ENCODE measurements at places on chromosomes 5 and 9. TPM values are rescaled to one million over a fixed set of nuclear protein-coding genes. Genes with fewer than 3 reads are reported as not detected.

DNA sequence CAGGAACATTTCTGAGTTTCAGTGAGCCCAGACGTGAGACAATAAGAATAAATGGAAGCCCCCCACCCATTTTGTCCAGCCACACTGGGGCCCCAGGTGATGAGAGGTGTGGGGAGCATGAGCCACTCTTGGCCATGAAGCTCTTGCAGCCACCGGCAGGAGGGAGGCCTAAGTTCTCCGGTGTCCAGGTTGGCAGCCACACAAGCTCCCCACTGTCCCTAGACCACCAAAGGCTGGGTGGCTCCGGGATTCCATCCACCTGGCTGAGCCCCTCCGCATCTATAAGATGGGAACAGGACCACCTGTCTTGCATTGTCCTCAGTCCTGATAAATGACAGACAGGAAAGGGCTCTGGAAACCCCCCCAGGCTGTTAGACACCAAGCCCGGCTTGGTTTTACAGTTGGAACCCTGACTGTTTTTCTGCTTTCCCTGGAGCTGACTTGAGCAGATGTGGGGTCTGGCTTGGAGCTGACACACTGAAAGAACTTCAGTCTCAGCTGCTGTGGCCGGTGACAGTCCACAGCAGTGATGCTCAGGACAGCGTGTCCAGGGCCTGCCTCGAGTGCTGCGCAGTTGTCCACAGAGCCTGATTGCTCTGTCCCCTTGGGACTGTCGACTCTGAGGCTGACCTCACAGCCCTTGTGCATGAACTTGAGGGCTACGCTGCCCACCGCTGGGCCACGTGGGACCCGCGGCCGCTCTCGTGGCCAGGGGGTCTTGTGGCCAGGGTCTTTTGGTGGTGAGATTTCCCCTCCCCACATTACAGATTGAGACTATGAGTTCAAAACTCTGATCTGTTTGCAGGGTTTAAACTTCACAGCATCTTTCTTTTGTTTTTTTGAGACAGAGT lies 74.8 kb downstream of the PSMB7 start:
- no peak for DNase-seq

- DNase-seq = no peak
These were observed 32.6 kb downstream of the SSBP2 start for GRCh38 chr5:81718300-81718699.

DNA sequence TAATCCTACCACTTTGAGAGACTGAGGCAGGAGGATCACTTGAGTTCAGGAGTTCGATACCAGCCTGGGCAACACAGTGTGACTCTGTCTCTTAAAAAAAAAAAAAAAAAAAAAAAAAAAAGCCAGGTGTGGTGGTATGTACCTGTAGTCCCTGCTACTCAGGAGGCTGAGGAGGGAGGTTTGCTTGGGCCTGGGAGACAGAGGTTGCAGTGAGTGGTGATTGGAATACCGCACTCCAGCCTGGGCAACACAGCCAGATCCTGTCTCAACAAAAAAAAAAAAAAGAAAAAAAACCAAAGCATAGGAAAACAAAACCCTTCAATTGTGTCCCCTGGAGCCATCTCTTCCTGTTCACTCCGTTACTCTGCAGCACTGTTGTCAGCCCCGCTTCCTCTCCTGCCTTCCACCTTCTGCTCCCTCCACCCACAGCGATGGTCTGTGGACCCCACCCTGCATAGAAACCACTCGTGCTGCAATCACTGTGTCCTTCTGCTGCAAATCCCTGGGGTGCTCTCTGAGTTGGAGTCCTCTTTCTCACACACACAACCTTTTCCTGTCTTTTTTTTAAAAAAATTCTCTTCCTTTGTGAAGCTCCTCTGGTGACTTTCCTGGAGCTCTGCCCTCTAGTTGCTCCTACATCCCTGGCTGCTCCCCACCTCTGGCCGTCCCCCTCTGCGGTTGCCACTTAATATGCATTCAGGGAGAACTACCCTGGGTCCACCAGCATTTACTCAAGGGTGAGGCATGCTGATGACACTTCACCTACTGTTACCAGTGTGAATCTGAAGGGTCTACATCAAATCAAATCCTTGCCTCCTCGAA lies 22.2 kb downstream of the CCT5 start:
- no peak for DNase-seq

- no peak for DNase-seq
These were observed 87.0 kb upstream of the TLE1 start for GRCh38 chr9:81776390-81776789.

DNA sequence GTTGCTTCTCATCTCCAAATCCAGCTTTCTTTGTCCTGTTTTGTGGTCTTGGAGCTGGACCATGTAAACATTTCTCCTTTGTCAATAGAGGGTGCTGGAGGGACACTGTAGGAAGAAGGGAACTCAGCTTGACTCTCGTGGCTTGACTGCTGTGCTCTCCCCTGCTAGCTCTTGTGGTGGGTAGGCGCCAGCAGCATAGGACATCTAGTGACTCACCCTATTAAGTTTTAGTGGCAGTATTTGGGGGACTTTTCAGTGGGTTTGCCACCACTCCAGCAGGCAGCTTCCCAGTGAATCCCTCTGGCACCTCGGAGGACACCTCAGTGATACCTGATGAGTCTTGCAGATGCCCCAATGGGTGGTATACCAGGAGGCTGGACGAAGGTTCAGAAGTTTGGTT lies 97.8 kb downstream of the TSSK1B start:
- no peak for DNase-seq

GRCh38 chr5:60010328-60010727 lies 116.8 kb upstream of the PDE4D start:
- no peak for DNase-seq

Gene CNTLN
- 0.15 TPM for total RNA-seq

- DNase-seq = no peak
These were observed 33.0 kb upstream of the PWWP2A start for GRCh38 chr5:160152287-160152686.

- DNase-seq = no peak
These were observed 132.0 kb upstream of the FSTL4 start for GRCh38 chr5:133744051-133744959.

GRCh38 chr9:89497257-89497963 lies 503 bp downstream of the SEMA4D start:
- peak; percentile 58 for DNase-seq

GRCh38 chr5:74579215-74579614 lies 61.3 kb downstream of the ENC1 start:
- DNase-seq = peak; percentile 83

Gene CENPH
- 6.1 TPM for total RNA-seq

DNA sequence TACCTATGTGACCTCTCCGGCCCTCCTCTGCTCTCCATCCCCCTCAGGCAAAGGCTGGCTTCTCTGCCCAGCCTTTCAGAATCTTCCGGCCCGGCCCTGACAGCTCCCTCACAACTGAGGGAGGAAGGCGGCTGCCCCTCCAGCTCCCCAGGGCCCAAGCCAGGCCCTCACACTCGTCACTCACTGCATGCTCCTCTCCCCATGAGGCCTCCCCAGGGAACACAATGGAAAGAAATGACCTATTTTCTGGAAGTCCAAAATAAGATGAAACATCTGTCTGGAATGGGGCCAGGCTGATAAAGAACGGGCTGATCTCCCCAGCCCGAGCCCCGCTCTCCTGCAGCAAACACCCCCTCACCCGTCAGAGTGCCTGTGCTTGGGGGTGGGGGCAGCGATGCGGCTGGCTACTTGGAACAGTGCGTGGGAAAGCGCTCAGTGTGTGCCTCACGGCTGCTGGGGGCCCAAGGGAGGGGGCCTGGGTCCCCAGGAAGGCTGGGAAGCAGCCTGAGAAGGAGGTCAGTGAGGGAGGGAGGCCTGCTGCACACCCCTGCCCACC lies 11.3 kb downstream of the PDGFRB start:
- DNase-seq = no peak

DNA sequence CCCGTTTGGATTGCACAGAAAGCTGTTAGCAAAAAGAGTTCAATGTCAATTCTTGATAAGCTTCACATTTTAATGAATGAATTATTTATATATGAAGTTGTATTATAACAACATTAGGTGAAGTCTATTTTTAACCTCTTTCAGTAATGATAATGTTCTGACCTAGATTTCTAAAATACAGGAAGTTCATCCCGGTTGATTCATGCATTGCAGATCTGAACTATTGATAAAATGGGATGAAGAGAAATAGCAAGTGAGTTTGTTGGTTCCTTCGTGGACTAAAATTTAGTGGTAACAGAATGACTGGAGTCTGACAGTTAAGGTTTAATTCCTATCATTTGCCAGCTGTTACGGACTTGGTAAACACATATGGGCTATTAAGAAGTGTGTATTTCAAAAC lies 180.5 kb downstream of the PCSK1 start:
- no peak for DNase-seq

Gene NTMT1
- 45.0 TPM for total RNA-seq

Gene MFAP3
- 25.4 TPM for total RNA-seq

Gene PCDHB11
- total RNA-seq = not detected

Gene CMYA5
- total RNA-seq = 0.17 TPM

DNA sequence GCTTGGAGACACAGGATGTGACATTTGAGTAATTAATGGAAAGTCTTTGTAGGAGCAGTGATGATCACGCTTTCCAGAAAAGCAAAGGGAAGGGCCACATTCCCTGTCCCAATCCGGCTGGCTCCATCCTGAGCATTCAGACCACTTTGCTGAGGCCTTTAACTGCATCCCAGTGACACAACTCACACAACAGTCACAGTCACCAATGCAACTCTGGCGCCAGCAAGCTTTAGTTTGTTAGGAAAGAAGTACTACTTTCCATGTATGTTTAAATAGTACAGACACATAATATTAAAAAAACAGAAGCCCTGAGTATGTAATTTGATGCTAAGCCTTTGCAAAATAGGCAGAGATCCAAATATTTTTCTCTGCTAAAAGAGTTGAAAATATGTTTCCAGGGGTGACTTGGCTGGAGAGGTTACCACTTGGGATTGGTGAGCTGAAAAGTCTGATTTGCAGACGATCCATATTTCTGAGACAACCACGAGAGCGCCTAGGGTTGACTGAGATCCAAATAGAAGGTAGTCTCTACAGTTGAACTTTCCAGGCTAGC lies 31.7 kb upstream of the GAS1 start:
- no peak for DNase-seq

DNA sequence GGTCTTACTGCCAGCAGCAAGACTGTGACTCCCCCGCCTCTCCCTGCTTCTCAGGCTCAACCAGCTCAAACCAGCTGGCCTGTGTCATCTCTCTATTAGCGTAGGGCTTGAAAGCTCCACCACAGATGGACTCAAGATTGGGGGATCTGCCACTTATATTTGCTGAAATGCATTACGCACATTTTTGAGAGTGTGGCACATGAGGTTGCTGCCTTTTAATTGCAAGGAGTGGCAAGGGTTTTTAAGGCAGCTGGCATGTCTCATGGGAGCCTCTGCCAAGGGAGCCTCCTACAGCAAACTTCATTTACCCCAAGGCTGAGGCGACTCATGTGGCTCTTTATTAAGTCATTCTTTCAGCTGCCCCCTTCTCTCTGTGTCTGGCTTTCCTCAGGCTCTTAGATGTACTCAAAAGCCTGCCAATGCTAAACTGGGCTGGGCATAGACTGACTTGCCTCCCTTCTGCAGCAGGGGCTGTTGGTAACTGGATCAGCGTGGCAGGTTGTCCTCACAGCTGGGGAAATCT lies 219.3 kb downstream of the SMARCA2 start:
- no peak for DNase-seq

Gene FKBP15
- 34.9 TPM for total RNA-seq

Gene BRD9
- 86.8 TPM for total RNA-seq

GRCh38 chr9:19812194-19812593 lies 23.4 kb upstream of the SLC24A2 start:
- DNase-seq = no peak

DNA sequence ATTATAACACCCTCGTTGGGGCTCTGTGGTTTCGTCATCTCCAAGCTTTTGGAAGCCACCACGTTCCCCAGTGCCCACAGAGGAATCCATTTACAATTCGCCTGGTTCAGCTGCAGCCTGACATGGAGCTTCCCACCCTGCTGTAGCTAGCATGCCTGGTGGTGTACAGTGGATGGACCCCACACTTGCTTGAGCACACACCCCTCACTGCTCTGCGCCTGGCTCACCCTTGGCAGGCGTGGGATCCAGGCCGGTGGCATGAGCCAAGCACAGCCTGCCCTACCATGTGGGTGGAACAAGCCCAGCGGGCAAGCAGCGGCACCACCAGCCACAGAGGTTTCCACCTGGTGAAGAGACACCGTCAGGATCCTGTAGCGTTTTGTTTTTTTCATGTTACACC lies 1045.7 kb upstream of the CDH9 start:
- DNase-seq = no peak

DNA sequence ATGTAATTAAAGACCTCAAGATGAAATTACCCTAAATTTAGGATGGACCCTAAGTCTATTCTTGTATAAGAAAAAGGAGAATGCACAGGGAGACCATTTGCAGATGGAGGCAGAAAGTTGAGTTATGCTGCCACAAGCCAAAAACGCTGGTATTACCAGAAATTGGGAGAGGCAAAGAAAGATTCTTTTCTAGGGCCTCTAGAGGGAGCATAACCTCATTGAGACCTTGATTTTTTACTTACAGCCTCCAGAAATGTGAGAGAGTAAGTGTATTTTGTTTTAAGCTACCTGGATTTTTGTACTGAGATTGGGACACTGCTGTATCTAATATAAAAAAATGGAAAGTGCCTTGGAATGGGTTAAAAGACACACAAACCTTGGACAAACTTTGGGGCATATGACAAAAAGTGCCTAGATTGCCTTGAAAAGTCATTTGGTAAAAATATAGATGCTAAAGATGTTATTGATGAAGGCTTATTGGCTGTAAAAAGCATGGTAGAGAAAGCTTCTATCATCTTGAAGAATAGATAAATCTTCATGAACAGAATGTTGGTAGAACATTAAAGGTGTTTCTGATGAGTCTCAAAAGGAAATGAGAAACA lies 174.7 kb upstream of the PRDM9 start:
- DNase-seq = no peak

DNA sequence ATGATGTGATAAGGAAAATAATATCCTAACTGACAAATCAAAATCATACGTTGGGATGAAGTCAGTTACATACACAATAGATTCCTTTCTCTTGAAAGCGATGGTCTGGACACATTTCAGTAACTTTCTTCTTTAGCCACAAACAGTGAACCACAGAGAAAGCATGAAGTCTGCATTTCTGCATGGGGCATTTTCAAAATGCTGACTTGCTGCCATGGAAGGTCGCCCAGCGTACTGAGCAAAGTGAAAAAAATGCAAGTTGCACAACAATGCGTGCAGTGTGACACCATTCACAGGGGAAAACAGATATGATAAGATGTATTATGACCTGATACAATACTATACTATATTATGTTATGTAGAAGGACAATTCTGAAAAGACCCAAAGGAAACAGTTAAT lies 146.3 kb downstream of the SNX18 start:
- no peak for DNase-seq

- no peak for DNase-seq
These were observed 5.6 kb upstream of the APC start for GRCh38 chr5:112732131-112732530.

Gene FOXD4
- total RNA-seq = 0.35 TPM

- DNase-seq = no peak
These were observed 167.0 kb upstream of the CDKN2B start for GRCh38 chr9:22175972-22176545.

GRCh38 chr5:138402640-138403039 lies 36.2 kb upstream of the REEP2 start:
- no peak for DNase-seq

Gene MLLT3
- 54.4 TPM for total RNA-seq

Measured in CD4-positive, alpha-beta memory T cell (primary cell).